OCI-M1 (cell line): ENCODE measurements at places on chromosomes 1 and 21.

DNA sequence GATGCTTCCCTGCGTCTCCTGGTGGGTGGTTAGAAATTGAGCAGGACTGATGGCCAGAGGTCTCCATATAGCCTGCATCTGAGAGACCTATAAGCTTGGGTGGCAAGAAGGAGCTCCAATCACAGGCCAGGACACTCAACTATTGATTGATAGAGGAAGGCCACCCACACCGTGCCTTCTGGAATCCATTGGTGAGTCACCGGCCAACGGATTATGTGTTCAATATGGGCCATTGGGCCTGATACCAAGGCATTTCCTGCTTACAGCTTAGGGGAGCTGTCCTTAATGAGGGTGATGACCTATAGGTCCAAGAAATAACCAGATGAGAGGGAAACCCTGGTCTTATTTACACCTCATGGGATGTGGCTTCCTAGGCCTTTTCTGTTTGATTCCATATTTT, 115.1 kb downstream of the PLPP3 start:
- no peak for DNase-seq

GRCh38 chr21:9837946-9838737, 683.2 kb upstream of the TPTE start:
- no peak for DNase-seq

DNA sequence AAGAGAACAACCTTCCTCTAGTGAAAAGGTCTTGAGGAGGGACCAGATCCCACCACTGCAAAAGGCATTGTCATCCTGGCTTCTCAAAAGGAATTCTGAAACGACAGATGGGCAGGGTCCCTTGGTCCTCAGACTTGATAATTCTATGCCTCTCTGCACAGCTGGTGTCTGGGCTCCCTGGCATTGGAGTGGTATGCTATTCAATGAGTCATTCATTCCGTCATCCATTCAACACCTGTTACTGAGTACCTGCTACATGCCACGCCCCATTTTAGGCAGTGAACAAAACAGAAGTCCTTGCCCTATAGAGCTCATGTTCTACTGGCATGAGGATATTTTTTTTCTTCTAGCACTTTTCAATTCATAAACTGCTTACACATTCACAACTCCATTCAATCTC, 45.8 kb upstream of the HMGB4 start:
- DNase-seq = no peak

- DNase-seq = no peak
These were observed 40.7 kb downstream of the RIPK4 start for GRCh38 chr21:41726058-41726558.

GRCh38 chr21:42117967-42118780, 47.1 kb downstream of the UMODL1 start:
- peak; percentile 35 for DNase-seq

GRCh38 chr1:223233410-223234169, 90.5 kb upstream of the TLR5 start:
- peak; percentile 70 for DNase-seq

DNA sequence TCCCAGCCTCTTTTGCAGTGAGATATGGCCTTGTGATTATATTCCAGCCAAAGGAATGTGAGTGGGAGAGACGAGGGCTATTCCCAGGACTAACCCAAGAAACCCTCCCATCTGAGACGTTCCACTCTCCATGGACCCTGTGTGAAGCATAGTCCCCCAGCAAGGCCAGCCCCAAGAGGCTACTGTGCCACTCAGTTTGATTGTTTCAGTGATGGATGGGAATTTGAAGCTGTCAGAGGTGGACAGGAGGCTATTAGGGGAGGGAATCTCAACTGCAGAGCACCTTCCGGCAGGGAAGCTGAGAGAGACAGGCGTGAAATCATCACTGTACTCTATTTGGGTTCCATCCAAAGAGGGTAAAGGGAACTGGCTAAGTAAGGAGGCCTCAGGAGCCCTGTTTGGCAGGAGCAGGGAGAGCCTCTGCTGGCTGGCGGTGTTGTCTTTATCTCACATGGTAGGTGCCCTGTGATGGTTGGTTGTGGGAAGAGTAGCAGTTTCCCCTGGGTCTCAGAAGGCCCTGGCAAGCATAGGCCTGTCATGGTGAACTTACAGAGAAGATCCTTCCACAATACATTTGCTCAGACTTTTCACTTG, 3.4 kb upstream of the TEX35 start:
- no peak for DNase-seq

DNA sequence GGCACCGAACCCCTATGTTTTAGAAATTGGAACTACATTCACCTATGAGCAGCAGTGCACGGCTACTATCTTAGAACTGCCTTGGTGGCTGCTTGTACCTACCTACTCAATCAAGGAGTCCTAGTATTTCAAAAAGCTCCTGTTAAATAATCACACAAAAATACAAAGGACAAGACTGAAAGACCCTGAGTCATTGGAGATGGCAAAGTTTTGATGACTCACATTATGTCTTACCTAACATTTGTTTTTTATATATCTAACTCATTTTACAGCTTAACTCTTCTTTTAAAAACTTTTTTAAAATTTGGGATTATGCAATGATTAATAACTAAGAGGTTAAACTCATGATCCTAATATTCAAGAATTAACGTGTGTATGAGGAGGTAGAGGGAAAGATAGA, 1206.0 kb upstream of the TMPRSS15 start:
- peak; percentile 60 for DNase-seq

- DNase-seq = no peak
These were observed 29.0 kb upstream of the ARID1A start for GRCh38 chr1:26666855-26667254.

DNA sequence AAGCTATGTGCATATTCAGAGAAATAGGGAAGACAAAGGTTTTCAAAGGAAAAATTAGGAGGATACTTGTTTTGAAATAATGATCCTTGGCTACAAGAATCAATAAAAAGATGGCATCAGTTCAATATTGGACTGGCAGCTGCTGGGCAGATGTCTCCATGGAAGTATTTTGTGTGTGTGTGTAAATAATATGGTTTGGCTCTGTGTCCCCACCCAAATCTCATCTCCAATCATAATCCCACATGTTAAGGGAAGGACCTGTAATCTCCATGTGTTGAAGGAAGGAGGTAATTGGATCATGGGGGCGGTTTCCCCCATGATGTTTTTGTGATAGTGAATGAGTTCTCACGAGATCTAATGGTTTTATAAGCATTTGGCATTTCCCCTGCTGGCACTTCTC, 40.4 kb upstream of the LRRC7 start:
- DNase-seq = no peak

GRCh38 chr21:43884012-43884860, 19.2 kb downstream of the AGPAT3 start:
- peak; percentile 98 for DNase-seq

DNA sequence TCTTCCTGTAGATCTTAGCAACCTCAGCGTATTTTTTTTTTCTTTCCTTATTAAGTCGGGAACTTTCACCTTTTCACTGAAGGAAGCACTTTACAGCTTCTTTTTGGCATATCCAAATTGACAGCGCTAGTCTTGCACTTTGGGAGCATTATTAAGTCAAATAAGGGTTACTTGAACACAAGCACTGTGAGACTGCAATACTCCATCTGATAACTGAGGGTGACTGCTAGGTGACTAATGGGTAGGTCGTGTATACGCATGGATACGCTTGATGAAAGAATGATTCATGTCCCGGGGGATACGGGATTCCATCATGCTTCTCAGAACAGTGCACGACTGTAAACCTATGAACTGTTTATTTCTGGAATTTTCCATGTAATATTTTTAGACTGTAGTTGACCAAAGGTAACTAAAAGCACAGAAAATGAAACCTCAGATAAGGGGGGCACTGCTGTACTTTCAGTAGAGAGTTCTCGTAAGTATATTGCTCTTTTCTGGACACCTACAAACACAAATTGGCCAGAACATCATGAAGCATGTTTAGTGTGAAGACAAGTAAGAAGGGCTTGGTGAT, 364.7 kb downstream of the SMYD3 start:
- no peak for DNase-seq

DNA sequence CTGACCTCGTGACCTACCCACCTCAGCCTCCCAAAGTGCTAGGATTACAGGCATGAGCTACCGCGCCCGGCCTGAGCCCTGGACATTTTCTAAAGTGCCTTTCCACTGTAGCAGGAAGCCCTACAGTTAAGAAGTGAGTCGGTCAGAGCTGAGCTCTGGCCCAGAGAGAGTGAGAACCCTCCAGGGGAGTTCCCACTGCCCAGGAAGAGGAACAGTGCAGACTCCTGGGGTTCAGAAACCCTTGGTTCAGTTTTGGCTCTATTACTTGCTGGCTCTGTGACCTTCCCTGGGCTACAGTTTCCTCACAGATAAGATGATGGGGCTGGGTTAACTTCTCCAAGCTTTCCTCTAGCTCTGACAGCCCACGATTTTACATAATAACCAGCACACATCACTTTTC, 20.9 kb downstream of the SLC9A1 start:
- no peak for DNase-seq

GRCh38 chr1:229625915-229626831, at the start of the genes TAF5L and URB2:
Gene TAF5L (minus strand): TSS chr1:229626122. CDS start chr1:229614482, 11,640 bp downstream.
Gene URB2 (plus strand): TSS chr1:229626247. CDS start chr1:229627634, 1,387 bp downstream.
- DNase-seq = peak; percentile 94

DNA sequence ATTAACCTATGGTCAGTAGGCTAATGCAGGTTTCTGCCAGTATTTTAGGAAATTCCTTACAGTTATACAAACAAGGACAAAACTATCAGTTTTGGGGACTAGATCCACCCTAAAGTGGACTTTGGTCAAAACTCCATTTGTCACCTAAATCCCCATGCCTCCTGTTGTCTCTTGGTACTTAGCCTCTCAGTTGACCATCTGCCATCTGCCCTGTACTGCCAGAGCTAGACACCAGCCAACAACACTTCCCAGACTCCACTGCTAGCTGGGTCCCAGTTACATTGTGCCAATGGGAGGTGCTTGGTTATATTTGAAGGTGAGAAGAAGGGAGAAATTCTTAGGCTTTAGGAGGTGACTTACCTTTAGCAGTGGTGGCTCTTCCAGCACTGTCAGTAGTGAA, 17.0 kb upstream of the BSDC1 start:
- no peak for DNase-seq

GRCh38 chr1:35863136-35863535, 19.9 kb upstream of the AGO1 start:
- no peak for DNase-seq

GRCh38 chr1:10536133-10536770, 61.5 kb downstream of the PEX14 start:
- DNase-seq = no peak

DNA sequence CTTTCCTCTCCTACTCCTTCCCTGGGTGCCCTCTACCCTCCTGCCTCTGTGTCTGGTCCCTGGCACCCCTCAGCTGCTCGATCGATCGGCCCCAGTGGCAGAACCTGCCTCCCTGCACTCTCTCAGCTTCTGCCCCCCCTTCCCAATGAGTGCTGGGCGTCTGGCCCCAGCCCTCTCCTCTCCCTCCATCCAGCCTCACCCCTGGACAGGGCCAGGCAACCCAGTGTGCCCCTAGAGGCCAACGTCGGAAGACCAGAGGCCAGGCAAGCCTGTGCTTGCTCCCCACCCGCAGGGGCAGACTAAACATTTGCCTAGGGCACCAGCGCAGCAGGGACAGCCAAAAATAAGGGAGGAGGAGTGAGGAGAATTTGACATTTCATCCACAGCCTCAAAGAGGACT, 43.5 kb downstream of the LGR6 start:
- DNase-seq = peak; percentile 90

DNA sequence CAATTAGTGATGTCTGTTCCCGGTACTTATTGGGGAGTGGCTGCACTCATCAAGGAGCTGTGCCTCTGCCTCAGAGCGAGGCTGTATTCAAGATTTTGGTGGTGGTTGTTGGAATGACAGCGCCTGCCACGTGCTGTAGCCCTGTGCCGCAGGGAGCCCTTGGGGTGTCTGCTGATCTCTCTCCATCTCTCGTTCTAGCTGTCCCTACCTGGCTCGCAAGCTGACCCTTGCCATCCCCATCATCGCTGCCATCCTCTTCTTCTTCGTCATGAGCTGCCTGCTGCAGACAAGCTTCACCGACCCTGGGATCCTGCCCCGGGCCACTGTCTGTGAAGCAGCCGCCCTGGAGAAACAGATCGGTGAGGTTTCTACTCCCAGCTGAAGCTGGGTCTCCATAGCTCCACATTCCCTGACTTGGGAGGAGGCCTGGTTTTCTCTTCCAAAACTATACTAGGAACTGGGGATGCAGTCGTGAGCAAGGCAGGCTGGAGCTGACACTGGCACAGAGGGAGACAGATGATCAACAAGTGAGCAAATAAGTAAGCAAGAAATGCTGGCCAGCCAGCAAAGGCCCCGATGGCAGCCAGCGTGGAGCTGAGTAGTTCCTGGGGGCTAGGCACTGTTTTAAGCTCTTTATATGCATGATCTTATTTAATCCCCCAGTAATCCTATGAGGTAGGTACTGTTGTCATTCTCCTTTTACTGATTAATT, 5.9 kb downstream of the ZDHHC18 start:
- no peak for DNase-seq

DNA sequence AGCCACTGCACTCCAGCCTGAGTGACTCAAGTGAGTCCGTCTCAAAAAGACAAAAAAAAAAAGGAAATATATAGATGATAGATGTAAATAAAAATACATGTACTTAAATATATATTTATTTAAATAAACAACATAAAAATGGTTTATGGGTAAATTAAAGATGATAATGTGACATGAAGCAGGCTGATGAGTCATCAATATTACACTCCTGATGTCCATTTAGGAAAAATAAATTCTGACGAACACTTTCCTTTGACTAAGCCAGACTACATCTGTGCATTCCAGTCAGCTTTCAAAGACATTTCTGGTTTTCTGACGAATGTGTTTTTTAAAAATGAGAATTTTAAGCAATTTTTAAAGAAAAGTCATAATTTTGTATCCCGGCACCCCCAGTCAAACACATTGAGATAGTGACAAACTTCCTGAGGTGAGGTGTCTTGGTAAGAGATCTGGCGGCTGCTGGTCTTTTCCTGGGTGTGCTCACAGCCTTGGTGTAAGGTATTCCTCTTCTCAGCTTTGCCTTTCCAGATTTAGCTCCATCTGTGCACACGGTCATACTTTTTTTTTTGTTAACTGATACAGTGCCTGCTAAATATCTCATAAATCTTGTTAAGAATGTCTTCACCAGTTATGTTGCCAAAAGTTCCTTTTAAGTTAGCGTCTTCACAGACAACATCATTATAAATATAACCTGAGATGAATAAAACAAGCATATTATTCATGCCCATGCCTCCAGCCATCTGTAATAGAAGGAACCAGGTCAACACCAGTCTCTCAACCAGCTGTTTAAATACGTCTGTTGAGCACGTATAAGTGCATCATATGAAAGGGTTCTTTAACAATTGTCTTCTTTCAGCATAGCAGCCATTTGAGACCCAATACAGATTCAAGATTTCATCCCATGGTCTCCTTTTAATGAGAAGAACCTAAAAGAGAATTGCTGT, 214.5 kb upstream of the PLD5 start:
- DNase-seq = no peak

- no peak for DNase-seq
These were observed 11.9 kb upstream of the DUSP10 start for GRCh38 chr1:221753828-221754188.

DNA sequence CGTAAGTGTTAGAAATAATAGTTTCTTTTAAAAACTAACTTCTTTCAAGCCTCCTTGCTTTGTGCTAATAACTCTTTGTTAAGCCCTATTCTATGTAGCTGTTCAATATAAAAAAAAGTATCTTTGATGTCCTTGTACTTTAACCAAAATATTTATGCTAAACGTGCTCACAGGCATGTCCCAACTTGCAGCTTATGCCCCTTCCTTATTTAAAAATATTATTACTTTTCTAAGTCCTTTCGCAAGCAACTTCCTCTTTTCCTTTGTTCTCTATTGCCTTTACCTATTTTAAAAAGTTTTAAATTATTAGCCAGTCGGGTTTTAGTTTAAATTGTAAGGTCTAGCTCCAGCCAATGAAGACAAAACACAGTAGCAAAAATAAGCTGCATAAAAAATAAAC, 43.4 kb upstream of the NBPF3 start:
- DNase-seq = no peak
